ENCODE measurements at places on chromosomes 13 and 19.
A peak's percentile ranks its signal among the peaks of the same experiment; 100 is the strongest.

- peak; percentile 33 for DNase-seq
These were observed 41.1 kb downstream of the TMTC4 start for GRCh38 chr13:100633461-100633860.

DNA sequence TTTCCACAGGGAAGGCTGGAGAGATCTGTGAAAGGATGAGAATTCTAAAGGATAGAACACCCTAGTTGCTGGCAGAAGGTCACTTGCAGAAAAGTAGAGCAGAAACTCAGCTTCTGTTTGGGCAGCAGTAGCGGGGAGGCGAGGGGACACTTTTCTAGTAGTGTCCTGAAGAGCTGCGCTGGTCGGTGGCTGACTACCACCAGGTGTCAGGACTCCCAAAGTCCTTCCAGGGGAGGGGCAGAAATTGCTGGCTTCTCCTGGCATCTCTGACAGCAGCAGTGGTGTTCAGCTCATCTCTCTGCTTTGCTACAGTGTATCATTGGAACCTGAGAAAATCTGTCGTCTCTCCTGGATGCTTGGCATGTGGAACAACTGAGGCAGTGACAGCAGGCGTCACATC lies 120.9 kb downstream of the ZDHHC20 start:
- DNase-seq: no peak

DNA sequence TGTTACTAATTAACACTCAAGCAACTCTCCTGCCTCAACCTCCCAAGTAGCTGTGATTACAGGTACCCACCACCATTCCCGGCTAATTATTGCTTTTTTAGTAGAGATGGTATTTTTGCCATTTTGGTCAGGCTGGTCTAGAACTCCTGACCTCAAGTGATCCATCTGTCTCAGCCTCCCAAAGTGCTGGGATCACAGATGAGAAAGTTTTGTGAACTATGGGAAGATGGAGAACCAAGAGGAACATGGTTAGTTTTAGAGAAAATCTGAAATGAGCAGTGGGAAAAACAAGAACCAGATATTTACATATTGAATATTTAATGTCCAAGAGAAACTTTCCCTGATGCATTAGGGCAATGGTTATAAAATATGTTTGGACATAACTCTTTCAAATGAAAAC lies 863.6 kb upstream of the MIR17HG start:
- no peak for DNase-seq

- DNase-seq: no peak
These were observed 82.7 kb downstream of the ATP11A start for GRCh38 chr13:112772539-112772909.

- DNase-seq: no peak
These were observed 1074.9 kb downstream of the PCDH17 start for GRCh38 chr13:58706421-58706820.
